Brain microvascular endothelial cell (primary cell): ENCODE measurements at places on chromosomes 16 and 17.
A peak's percentile ranks its signal among the peaks of the same experiment; 100 is the strongest.

GRCh38 chr17:64385187-64386083 lies 5.2 kb downstream of the PECAM1 start:
- DNase-seq: peak; percentile 85

GRCh38 chr16:54233615-54234014 lies 53.0 kb downstream of the IRX3 start:
- no peak for DNase-seq

GRCh38 chr16:81831722-81832126 lies 52.6 kb downstream of the PLCG2 start:
- no peak for DNase-seq

GRCh38 chr17:14211801-14212200 lies 24.9 kb downstream of the CDRT15 start:
- no peak for DNase-seq

DNA sequence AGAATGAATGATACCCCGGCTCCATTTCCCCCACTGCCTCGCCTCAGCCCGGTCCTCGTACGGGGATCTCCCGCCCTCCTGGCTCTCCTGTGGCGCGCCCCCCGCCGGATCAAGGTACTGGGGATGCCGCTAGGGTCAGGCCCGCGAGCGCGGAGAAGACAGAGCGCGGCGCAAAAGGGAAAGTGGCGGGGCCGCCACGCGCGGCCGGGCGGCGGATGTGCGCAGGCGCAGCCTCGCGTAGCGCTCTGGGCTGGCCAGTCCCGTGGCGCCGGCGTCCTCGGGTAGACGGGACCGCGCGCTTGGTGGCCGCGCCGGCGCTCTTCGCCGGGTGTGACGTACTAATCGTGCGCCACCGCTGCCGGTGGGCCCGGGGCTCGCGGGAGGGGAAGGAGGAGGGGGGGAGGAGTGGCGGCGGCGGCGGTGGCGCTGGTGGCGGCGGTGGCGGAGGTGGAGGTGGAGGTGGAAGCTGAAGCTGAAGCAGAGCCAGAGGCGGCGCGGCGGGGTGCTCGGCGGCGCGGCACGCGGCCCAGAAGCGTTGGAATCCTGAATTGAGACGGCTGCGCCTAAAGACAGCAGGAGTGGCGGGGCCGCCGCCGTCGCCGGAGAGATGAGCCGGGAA lies at the start of gene SENP3:
TSS of gene SENP3 (plus strand) at position 331 of the 619 bp plus-strand sequence. CDS start 1,158 bp downstream, outside the sequence.
- peak; percentile 72 for DNase-seq

- DNase-seq: no peak
These were observed 26.7 kb downstream of the CCL4 start for GRCh38 chr17:36130346-36130745.

GRCh38 chr17:67260170-67260987 lies 15.4 kb upstream of the HELZ start:
- DNase-seq: peak; percentile 79

- peak; percentile 2 for DNase-seq
These were observed 25.3 kb downstream of the BFAR start for GRCh38 chr16:14658063-14658462.

DNA sequence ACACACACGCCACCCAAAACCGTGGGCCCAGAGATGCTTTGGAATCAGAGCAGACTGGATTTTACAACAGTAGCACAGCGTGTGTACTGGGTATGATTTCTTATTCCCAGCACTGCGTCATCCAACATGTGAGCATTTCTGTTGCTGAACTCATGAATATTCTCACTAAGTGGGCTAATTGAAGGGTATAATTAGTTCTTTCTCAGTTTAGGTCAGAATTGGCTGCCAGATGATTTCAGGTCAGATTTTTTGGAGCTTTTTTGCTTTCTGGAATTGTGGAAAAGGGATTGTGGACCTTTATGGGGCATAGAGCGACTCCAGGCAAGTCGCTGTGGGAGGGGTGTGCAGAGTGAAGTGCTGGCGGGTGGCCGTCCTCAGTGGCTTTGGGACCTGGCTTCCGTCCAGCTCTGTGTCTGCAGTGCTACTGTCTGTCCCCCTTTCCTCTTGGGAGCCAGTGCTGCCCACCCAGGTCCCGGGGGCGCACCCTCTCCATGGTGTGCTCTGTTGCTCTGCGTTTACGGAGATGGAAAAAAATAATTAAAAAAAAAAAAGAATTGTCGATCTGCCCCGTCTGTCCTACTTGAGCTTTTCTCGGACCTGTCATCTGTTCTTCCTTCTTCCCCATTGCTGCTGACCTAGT lies 25.0 kb downstream of the FOXK2 start:
- DNase-seq: no peak

DNA sequence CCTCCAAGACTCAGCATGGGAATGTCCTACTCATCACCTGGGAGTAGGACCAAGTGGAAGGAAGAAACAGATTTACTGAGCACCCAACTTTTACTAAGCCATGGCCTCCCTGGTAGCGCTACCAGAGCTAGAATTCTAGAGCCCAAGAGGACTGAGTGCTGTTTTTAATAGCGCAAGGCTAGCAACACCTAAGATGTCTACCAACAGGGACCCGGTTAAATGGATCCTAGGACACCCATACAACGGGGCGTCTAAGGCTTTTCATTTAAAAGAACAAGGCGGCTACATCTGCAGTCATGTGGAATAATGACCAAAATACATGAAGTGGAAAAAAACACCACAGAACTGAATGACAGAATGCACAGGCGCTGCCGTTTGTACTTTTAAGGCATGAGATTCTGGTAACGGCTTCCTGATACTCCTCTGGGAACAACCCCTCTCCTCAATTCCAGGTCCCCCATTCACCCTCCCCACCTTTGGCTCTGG lies 5.1 kb downstream of the GGA2 start:
- no peak for DNase-seq

- DNase-seq: no peak
These were observed 13.4 kb downstream of the MYO1D start for GRCh38 chr17:32863559-32863958.

GRCh38 chr17:15262291-15263205 lies 2.6 kb downstream of the PMP22 start:
- no peak for DNase-seq

- no peak for DNase-seq
These were observed 21.1 kb downstream of the KCTD19 start for GRCh38 chr16:67305216-67306071.

GRCh38 chr16:55625843-55626242 lies 29.9 kb upstream of the SLC6A2 start:
- no peak for DNase-seq

- DNase-seq: no peak
These were observed 25.1 kb downstream of the MINK1 start for GRCh38 chr17:4858068-4858881.

DNA sequence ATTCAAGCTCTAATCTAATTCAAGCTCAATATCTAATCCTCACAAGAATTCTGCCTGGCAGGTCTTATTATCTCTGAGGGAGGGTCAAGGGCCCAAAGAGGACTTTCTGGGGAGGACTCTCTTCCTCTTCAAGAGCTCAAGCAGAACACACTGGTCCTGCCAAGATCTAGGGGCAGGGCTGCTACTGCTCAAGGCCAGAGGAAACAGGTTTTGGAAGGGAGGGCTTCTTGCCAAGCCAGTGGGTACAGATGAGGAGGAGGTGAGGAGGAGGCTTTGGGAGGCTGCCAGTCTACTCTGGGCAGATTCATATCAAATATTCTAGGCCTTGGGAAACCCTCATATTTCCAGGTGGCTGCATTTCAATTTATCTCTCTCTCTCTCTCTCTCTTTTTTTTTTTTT lies 51.8 kb upstream of the IL34 start:
- no peak for DNase-seq

GRCh38 chr16:50696575-50697420 lies 3.4 kb downstream of the NOD2 start:
- DNase-seq: peak; percentile 64

- DNase-seq: no peak
These were observed 243.5 kb downstream of the XYLT1 start for GRCh38 chr16:17227278-17227677.

GRCh38 chr16:10629592-10629963 lies 49.2 kb upstream of the EMP2 start:
- DNase-seq: no peak

- no peak for DNase-seq
These were observed 112.6 kb downstream of the IRF8 start for GRCh38 chr16:86011532-86011931.

DNA sequence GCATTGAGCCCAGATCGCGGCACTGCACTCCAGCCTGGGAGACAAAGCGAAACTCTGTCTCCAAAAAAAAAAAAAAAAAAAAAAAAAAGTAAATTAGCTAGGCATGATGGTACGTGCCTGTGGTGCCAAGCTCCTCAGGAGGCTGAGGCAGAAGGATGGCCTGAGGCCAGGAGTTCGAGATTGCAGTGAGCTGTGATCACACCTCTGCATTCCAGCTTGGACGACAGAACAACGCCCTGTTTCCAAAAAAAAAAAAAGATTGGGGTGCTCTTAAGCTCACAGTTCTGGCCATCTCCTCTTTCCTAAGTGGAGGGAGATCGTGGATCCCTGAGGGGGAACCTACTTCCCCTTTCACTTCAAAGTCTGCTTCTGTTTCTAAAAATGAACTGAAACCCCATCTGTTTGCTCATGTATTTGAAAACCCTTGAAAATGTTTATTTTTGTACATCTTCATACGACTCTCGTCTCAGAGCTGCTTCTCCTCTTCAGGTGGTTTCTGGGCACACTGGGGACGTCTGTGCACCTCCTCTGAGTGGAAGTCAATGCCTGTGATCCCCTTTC lies 138.8 kb downstream of the PRKCA start:
- DNase-seq: no peak

- no peak for DNase-seq
These were observed 1.2 kb upstream of the FDXR start for GRCh38 chr17:74873874-74874614.

DNA sequence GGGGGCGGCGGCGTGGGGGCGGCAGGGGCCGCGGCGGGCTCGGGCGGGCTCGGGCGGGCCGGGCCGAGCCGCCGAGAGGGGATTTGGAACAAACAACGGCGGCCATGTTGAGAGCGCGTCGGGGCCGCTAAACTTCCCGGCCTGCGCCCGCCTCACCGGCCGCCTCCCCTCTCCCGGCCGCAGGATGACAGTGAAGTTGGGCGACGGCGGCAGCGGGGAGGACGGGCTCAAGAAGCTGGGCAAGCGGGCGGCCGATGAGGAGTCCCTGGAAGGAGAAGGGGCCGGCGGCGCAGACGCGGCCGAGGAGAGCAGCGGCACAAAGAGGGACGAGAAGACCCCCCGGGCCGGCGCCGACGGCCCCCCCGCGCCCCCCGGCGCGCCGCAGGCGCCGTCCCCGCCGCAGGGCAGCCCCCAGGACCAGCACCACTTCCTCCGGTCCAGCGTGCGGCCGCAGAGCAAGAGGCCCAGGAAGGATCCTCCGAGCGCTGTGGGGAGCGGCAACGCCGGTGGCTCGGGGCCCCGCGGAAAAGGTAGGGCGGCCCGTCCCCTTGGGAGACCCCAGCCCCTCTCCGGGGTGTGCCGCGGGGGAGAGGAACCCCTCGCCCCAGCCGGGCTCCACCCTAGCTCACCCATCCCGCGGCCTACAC lies 2.4 kb downstream of the CRAMP1 start:
- DNase-seq: no peak

DNA sequence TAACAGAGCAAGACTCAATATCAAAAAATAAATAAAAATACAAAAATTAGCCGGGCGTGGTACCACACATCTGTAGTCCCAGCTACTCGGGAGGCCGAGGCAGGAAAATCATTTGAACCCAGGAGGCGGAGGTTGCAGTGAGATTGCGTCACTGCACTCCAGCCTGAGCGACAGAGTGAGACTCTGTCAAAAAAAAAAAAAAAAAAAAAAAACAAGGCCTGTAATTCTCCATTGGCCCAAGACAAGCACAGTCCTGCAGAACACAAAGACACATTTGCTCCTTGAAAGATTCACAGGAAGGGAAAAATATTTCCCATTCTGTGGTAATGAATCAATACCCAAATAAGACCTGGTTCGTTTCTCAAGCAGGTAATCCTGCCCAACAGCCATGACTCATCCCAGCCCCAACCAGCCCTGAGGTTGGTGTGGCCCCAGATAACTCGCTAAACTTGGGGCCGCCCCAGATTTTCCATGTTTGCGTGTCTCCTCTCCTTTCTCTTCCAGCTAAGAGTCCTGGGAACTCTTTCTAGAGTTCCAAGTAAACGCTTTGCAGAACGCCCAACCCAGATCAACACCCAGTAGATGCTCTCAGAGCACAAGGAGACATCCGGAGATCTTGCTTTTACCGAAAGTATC lies 40.3 kb upstream of the SNN start:
- DNase-seq: no peak

GRCh38 chr16:57512296-57513001 lies 23.9 kb downstream of the CCDC102A start:
- DNase-seq: no peak

DNA sequence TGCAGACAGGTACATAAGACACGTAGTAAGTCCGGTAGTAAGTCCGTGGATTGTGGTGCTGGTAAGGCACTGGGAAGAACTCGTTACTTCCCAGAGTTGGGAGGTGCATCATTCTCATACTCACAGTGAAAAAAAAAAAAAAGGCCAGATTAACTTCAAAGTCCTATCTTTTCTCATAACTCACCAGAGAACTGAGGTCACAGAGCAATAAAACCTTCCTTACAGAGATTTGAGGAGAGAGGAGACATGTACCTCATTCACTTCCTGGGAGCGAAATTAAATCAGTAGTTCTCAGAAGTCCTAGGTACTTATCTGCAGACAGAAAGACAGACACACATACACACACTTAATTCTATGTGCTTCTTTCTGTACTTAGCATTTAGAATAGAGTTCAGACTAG lies 22.5 kb downstream of the MPHOSPH6 start:
- DNase-seq: no peak

GRCh38 chr16:87065446-87066132 lies 251.6 kb downstream of the C16orf95 start:
- no peak for DNase-seq

GRCh38 chr16:48942996-48943395 lies 333.0 kb upstream of the N4BP1 start:
- no peak for DNase-seq

GRCh38 chr16:57007050-57007449 lies 17.7 kb downstream of the NLRC5 start:
- DNase-seq: no peak

DNA sequence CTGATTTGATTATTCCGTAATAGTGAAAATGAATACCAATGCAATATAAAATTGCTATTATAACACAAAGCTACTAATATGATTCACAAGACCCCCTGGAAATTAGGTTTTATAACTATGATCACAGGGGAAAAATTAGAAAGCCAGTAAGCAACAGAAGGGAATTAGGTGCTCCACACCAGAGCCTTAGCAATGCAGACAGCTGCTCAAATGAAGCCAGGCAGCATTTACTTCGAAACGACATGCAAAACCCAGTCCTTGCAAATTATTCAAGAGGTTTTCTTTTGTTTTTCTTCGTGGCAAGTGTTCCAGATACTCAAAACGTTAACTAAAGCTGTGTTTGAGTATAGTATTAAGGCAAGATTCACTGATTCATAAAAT lies 47.9 kb downstream of the TOX3 start:
- DNase-seq: no peak
